DMS53 (cell line): ENCODE measurements at places on chromosomes 1 and 21.

- no peak for DNase-seq
Observed at GRCh38 chr1:24900486-24900849, 29.6 kb downstream of the RUNX3 start.

GRCh38 chr1:184061396-184062003 is 10.0 kb downstream of the TSEN15 start:
- no peak for DNase-seq

DNA sequence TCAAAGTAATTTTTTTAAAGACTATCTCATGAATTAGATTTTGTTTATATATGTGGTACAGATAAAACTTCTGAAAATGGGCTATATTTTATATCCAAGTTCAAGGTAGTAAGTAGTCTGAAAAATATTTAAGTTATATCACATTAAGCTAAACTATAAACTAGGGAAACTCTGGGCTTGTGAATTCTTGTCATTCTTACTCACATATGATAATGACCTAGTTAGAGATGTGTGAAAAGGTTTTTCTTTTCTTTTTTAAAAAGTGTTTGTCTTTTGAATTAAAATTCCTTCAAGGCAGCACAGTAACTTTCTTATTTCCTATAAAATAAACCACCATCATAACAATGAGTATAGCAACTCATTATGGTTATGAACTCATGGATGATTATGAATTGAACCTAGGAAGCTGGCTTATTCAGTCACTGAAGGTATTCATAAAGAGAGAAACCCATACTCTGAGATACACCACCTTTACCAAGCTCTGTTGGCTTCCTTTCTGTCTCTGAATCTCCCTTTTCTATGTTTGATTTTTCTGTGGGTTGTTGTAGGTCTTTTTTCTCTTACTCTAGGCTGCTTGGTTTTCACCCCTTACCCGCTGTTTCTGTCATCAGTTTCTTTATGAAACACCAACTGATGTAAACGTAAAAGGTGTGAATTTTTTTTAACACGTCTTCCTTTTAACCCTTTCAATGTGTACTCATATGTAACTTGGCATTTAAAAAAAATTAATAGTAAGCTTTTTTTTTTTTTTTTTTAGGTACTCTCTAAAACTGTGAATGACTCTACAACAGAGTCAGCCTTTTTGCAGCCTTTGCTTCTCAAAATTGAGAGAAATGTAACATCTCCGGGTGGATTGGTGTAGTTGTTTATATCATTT is 25.2 kb downstream of the IL12RB2 start:
- DNase-seq, result no peak

- no peak for DNase-seq
Observed at GRCh38 chr1:223210788-223211120, 67.7 kb upstream of the TLR5 start.

GRCh38 chr1:103529746-103530145 is 4.2 kb downstream of the RNPC3 start:
- peak; percentile 24 for DNase-seq

DNA sequence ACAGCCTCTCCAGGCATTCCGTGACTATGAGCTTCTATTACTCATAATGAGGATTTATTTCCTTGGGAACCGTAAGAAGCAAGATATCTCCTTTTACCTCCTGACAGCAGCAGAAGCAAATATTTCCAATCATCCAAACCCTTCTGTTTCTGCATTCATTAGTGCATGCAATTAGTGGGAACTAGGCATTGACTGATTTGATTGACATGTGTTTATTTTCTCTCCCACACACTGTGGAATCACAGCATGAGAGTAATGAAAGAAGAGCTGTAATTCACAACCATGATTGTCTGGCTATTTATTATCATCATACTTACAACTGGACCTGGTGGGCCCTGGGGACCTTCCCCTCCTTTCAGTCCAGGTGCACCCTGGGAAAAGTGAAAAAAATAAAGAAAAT is 146.8 kb downstream of the COL11A1 start:
- DNase-seq, result no peak

DNA sequence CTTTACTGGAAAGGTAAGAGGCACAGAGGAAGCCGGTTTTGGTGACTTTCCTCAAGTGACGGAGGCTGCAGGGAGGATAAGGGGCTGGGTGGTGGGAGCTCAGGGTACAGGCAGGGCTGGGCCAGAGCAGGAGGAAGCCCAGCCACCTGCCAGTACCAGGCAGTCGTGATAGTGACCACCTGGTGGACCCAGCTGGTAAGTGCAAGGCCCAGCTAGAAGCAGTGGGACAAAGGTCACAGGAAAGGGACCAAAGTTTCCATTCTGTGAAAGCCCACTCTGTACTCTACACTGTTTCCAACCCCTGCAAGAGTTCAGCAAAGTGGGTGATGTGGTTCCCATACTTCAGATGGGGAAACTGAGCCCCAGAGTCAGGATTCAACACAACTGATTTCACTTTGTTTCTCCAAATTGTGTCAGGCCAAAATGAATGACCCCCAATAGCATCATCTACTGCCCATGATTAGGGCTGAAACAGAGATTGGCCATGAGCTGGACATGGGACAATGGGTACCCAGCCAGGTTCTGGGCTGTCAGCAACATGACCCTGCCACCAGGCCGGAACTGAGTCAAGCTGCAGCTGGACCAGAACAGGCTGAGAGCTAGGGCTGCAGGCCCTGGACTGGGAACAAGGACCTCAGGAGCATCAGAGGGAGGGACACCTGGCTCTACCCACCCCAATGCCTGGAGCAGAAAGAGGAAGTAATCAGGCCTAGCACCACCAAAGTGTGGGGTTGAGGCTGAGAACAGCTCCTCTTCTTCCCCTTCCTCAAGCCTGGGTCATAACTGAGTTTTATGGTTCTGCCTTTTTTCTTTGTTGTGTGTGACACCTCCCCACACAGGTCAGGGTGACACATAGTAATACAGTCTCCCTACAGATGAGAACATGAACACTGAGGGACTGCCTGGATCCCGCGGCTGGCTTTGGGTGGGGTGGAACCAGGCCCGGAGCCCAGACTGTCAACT is 50.2 kb downstream of the KCNN3 start:
- DNase-seq, result peak; percentile 65

DNA sequence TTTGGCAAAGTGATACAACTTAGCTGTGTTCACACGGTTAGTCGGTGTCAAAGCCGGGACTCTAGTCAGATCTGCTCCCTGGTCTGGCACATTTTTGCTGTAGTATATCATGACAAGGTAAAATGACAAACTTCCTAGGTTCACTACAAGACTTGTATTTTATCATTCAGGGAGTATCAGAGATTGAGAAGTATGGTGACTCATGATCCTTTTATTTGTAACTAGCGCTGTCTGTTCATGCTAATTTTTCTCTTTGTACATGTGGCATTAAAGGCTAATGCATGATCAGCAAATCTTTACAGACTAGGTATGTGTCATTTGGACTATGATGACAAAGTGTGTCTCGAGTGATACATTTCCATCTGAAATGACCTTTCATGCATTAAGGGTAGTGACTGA is 326.7 kb downstream of the SIPA1L2 start:
- DNase-seq, result no peak

DNA sequence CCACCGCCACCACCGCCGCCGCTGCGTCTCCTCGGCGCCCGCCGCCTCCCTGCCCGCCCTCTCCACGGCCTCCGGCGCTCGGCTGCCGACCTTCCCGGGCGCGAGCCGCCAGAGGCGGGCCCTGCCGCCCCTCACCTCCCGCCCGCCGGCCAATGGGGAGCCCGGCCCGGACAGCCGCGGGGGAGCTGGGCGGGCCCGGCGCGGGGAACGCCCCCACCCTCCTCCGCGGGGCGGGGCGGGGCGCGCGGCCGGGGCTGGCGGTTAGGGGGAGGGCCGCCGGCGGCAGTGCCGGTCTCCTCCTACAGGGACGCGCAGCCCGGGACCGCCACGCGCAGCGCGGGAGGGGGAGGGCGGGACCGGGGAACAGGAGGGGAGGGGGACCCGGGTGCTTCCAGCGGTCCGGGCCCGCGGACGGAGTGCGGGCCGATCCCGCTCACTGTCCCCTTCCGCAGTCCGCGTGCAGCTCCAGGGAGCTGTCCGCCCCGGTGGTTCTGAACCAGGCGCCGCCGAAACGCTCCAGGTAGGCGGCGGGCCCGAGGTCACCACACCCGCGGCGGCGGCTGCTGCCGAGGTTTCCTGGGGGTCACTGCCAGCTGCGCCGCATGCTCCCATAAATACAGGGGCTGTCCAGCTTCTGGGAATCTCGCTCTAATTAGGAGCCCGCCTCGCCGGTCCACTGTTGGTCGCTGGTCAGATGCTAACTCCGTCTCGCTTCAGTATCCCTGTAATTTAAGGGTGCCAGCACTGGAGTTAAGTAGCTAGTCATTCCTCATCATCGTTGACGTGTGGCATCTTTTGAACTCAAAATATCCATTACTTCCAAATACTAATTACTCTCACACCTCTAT is at the start of gene PGBD5:
TSS of gene PGBD5 (minus strand) at position 87 of the 848 bp plus-strand sequence. CDS start 404 bp downstream, outside the sequence.
- DNase-seq, result peak; percentile 91

- DNase-seq, result peak; percentile 51
Observed at GRCh38 chr1:38872401-38873026, 634 bp downstream of the MYCBP start.

DNA sequence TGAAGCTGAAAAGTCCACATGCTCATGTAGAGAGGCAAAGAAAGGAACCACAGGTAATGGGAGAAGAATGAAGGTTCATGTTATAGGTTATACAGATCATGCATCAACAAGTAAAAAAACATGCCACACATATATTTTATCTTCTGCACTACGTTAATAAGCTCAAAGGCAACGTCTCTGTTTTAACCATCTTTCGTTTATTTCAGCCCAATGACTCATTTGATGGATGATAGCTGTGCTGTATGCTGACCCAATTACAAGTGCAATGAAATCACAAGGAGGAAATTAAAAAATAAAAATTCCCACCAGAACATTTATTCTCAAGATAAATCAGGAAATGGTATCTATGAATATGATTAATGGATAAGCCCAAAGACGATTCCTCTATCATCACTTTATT is 24.6 kb downstream of the XCL1 start:
- DNase-seq, result no peak

DNA sequence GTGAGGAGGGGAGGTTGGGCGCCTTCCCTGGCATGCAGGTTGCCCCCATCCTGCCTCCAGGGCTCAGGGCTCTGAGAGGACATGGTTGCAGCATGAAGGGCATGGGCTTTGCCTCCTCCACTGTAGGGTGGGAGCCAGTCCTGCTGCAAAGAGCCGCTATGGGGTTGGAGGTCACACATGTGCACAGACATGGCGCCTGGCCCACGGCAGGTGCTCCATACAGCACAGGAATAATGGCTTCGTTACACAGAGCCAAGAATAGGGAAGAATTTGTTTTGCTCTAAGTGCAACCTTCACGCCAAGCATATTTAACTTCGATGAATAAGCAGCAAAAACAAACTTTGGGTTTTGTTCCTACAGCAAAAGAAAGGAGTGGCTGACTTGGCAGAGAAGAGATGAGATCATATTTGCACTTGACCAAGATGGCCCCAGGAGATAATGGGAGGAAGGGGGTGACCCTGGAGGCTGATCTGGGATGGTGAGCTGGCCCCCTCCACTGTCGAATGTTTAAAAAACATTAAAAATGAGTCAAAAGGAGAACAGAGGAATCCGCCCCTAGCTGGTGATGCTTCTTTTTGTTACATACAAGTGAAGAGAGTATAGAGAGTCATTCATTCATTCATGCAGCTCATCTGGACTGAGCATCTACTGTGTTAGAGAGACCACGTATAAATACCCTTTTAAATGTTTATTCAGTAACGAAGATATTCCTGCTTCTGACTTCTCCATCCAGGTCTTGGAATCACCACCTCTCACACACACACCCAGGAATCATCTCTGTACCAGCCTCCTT is 12.4 kb upstream of the C2CD2 start:
- DNase-seq, result no peak

DNA sequence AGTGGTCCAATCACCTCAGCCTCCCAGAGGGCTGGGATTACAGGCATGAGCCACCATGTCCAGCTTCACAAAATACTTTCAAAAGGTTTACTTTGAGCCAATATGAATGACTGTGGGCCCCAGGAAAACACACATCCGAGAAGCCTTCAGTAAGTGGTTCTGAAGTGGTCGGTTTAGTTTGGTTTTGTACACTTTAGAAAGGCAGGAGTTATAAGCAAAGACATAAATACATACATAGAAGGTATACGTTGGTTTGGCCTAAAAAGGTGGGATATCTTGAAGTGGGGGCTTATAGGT is 3.2 kb upstream of the MIB2 start:
- DNase-seq, result peak; percentile 81

GRCh38 chr1:230979952-230980351 is 1.1 kb downstream of the ARV1 start:
- DNase-seq, result no peak

DNA sequence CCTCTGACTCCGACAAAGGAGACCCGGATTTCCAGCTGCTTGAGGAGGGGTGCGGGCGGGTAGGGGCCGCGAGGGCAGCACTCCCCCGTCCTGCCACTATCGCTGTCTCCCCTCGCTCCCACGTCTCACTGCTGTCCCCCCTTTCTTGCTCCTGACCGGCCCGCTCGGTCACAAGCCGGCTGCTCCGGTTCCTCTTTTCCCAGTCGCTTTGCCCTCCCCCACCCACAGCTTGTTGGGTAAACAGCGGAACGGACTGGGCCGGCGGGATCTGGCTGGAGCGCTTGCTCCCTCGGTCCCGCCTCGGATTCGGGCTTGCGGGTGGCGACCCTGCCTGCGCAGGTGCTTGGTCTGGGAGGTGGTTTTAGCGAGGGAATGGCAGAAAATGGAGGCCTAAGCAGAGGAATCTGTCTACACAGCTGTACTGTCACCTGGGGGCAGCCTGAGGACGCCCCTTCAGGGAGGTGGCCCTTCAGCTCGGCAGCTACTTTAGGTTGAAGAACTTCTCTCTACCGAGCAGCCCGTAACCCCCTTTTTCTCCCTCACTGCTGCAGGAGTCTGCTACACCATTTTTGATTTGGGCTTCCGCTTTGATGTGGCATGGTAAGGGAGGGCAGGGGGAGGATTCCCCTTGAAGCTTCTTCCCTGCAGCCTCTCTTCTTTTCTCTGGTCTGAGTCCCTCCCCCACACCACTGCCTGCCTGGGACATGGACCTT is 645 bp downstream of the ATP6V0B start:
- DNase-seq, result peak; percentile 77

GRCh38 chr21:30629200-30629599 is 5.8 kb upstream of the KRTAP20-2 start:
- DNase-seq, result no peak

DNA sequence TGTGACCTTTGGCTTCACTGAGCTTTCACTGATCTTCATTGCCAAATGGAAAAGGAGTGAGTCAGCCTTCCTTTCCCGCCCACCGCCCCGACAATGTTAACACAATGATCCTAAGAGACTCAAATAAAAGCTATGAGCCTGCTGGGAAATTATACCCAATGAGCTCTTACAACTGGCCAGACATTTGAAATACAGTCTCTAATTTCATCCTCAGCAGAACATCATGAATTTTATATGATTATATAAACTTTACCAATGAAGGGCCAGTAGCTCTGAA is 252.5 kb downstream of the SIPA1L2 start:
- DNase-seq, result peak; percentile 19

DNA sequence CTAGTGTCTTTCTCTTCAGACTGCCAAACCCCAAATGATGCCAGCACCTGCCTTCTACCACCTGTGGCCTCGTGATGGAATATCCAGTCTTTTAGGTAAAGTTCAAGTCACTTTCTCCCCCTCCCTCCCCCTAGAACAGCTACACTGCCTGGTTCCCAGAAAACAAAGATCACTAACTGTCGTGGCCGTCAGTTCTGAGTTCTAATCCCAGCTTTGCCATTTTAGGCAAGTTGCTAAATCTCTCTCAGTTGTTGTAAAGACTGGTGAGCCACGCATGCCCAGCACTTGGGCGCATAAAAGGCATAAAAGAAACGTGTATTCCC is 648 bp upstream of the TRAPPC3 start:
- no peak for DNase-seq

- DNase-seq, result no peak
Observed at GRCh38 chr1:156259805-156260204, 11.9 kb upstream of the PAQR6 start.
